ENCODE measurements at places on chromosomes 1 and 21. TPM values are rescaled to one million over a fixed set of nuclear protein-coding genes. Genes with fewer than 3 reads are reported as not detected.

Gene CDA
- total RNA-seq: 43.0 TPM

Gene TOMM20
- 114 TPM for total RNA-seq

Gene IFNGR2
- total RNA-seq: 60.1 TPM

Gene FCER1G
- total RNA-seq: 0.23 TPM

Gene SLFNL1
- 0.02 TPM for total RNA-seq

Gene SH2D5
- total RNA-seq: 10.3 TPM

Gene PADI1
- 1.7 TPM for total RNA-seq

Gene CASQ1
- not detected for total RNA-seq

Gene C1orf210
- not detected for total RNA-seq

Gene NHLH1
- total RNA-seq: 0.33 TPM

Gene BEND5
- total RNA-seq: not detected

Gene FCGR1A
- not detected for total RNA-seq

Gene TMEM240
- 0.24 TPM for total RNA-seq

Gene RGSL1
- not detected for total RNA-seq

Gene SYTL1
- total RNA-seq: 0.50 TPM

Gene TSACC
- total RNA-seq: 3.0 TPM

Gene PCP4L1
- total RNA-seq: not detected

Gene MCOLN3
- total RNA-seq: 2.8 TPM

Gene BCL2L15
- total RNA-seq: 0.35 TPM

Gene NUDC
- 158 TPM for total RNA-seq

Gene SH3D21
- 1.9 TPM for total RNA-seq

Gene CHAF1B
- 11.9 TPM for total RNA-seq

Gene KRTAP19-1
- not detected for total RNA-seq

Gene LIPI
- not detected for total RNA-seq

Gene NPHS2
- total RNA-seq: not detected

Gene HAX1
- 97.8 TPM for total RNA-seq

Gene SH3BGR
- total RNA-seq: 0.26 TPM

Gene ELF3
- total RNA-seq: 101 TPM

Gene TMEM200B
- total RNA-seq: 0.05 TPM

Gene OR2T27
- not detected for total RNA-seq

Gene CNR2
- total RNA-seq: not detected

Gene XCL2
- total RNA-seq: not detected

Gene CD2
- total RNA-seq: not detected

Gene FCRL1
- not detected for total RNA-seq

Gene DNAH14
- total RNA-seq: 16.2 TPM

Gene SPATA46
- not detected for total RNA-seq

Gene TXNIP
- total RNA-seq: 0.51 TPM

Gene ZNF683
- not detected for total RNA-seq

Gene CSF1
- total RNA-seq: 17.0 TPM

Gene INKA2
- 2.3 TPM for total RNA-seq

Gene SPRR2B
- total RNA-seq: not detected

Gene CFAP107
- total RNA-seq: not detected

Gene CCDC17
- total RNA-seq: 0.21 TPM

Gene RNU1-2
- not detected for total RNA-seq

Gene MRPL37
- 98.1 TPM for total RNA-seq

Gene OLIG2
- total RNA-seq: not detected

Gene TMCC2
- 1.5 TPM for total RNA-seq

Gene CA6
- total RNA-seq: not detected

Gene OR6K3
- not detected for total RNA-seq

Gene PAQR6
- total RNA-seq: 4.7 TPM

Gene ADCY10
- not detected for total RNA-seq

Gene FMO1
- total RNA-seq: not detected

Gene BSND
- not detected for total RNA-seq

Gene SPRR1A
- total RNA-seq: not detected
